ENCODE measurements at places on chromosomes 2 and 18.

- no peak for DNase-seq
These were observed 462.2 kb upstream of the RGPD4 start for GRCh38 chr2:107364361-107364950.

DNA sequence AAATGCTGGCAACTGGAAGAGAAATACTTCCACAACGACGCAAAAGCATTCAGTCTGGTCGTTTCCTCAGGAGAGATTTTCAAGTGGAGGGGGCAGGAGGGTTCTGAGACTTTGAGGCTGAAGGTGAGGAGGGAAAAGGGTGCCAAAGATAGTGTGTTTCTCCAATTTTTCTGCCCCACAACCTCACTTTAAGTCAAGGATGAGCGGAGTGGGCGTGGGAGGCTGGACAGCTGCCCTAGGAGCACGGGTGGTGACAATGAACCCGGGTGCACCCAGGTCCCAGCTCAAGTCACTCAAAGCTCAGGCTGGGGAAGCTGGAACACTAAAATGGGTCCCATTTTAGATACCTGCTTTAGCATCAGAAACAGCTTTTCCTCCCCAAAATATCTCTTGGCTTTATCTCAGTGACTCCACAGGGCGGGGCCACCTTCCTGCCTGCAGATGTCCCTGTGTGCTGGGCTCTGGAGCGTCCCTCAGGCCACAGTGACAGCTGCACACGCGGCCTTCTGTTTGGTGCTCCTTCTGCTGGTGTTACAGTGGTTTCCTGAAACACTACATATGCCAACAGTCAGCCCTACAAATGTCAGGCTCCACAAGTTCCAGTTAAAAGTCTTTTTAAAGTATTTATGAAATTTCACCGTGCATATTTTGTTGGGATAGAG, 1.4 kb upstream of the MBP start:
- DNase-seq, result no peak

DNA sequence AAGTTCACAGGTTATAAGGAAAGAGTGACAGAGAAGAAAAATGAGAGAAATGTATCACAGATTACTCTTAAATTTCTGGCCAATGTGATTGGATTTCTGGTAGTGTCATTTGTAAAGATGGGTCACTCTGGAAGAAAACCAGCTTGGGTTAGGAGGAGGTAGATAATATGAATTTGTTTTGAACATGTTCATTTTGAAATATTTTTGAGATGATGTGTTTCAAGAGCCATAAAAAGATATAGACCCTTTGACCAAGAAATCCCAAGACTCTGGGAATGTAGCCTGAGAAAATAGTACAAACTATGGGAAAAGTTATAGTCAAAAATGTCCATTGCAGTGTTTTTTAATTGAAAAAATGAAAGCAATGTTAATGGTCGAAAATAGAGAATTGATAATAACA, 70.7 kb downstream of the CALCRL start:
- no peak for DNase-seq

GRCh38 chr18:10153924-10154752, 240.3 kb downstream of the VAPA start:
- DNase-seq, result no peak

GRCh38 chr2:32523686-32524085, 104.2 kb upstream of the TTC27 start:
- no peak for DNase-seq

DNA sequence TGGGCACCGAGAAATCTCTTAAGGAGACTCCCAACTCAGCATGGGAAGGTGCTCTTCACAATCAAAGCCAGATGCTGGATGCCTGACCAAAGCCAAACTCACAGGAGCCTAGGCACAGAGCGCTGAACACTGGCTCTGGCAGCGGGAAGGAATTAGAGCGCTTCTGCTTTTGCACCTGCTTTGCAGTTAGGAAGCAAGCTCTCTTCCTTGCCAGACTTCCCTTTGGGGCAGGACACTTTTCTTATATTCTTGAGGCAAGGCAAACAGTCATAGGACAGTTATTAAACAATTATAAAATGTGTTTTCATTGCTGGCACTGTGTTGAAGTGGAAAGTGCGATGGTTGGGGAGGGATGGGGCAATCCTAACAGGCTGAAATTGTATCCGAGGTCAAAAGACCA, 79.6 kb upstream of the DNMT3A start:
- no peak for DNase-seq

- DNase-seq, result no peak
These were observed 46.9 kb downstream of the SP110 start for GRCh38 chr2:230172852-230173251.

DNA sequence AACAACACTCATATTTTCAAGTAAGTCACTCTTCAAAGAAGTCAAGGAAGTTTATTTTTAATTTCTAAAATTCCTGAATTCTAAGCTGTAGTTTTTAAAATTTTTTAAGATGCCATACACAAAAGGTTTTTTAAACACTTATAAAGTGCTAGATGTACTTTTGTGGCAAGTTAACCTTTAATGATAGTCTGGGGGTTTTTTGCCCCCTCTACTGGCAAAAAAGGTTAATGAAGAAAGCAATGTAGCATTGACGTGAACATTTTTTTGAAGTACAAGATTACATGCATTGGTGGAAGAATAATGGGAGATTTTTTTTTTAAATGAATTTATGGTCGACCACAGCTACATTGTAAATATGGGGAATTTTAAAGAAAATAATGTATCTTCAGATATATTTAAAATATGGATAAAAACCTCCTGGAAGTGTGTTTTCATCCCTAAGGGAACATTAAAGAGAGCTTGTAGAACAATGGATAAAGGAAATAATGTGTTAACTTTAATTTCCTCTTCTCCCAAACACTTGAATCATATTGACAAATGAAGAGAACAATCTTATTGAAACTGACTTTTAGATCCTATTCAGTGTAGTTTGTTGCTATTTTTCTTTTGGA, 12.6 kb downstream of the ITPRID2 start:
- no peak for DNase-seq

GRCh38 chr2:136956050-136956449, 190.7 kb downstream of the THSD7B start:
- no peak for DNase-seq

GRCh38 chr2:168465594-168465993, 9.5 kb downstream of the CERS6 start:
- DNase-seq, result no peak

DNA sequence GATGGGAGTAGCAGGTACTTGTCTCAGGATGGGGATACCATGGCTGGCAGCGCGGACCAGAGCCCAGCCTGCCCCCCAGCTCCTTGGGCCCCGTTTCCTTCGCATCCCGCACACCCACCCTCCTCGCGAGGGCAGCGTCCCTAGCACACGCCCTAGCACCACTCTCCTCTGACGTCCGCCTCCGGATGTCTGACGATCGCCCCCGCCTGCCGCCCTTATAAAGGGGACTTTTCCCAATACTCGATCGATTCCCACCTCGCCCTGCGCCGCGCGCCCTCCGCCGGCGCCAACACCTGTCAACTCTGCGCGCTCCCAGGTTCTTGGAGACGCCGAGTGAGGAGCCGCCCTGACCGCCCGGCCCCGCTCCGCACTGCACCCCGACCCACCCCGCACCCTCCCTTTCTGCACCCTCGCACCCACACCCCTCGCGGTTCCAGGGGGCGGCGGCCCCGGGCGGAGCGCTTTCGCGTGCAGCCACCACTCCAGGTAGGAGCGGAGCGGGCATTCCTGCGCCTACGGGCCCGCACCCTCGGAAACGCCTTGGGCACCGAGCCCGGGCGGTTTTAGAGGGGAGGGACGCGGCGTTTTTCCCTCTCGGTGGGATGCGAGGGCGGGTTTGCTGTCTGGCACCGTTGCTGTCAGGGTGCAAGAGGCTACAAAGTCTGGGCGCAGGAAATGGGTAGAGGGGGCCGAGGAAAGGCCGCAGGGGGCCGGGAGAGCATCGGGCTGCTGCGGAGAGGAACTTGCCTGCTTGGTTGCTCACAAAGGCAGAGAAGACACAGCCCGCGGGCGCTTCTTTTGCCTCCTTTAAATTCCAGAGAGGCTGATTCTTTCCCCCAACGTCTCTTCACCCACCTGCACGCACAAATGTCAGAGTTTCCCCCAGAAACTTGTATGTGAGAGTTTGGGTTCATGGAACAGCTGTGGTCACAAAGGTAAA, at the start of gene SLC5A7:
Gene SLC5A7, plus strand, starts transcription at position 247 of the 940 bp plus-strand sequence. CDS start 1,632 bp downstream, outside the sequence.
- no peak for DNase-seq

GRCh38 chr2:225486236-225486635, 86.7 kb downstream of the NYAP2 start:
- DNase-seq, result no peak

GRCh38 chr18:55856229-55856628, 268.2 kb upstream of the TCF4 start:
- peak; percentile 70 for DNase-seq

DNA sequence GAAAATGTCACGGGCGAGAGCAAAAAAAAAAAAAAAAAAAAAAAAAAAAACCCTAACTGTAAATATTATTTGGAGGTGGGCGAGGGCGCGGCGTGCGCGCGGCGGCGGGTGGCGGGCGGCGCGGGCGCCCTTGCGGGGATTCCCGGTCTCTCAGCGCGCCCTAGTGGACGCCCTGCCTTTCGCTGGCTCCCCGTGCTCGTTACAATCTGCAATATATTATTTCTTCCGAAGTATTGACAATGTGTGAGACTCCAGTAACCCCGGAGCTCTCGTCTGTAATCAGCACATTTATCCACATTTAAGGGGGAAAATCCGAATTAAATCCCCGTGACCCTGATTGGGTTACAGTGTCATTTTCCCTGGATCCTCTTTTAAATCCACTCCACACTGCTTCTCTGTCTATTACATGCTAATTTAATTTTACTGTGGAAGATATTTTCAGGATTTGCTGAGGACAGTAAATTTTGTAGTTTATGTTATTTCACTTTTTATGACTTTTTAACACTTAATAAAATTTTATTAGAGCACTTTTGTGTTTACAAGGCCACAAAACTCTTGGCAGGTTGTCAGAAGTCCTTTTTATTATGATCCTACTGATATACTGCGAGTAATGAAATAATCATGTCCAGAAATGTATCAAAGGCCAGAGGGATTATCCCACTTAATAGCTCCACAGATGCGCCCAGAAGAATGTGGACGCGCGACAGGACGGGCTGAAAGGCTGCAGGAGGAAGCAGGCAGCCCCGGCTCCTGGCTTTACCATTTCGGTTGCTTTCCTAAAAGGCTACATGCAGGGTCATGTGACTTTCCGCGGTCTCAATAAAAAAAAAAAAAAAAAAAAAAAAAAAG, 369.1 kb downstream of the MTX2 start:
- no peak for DNase-seq

DNA sequence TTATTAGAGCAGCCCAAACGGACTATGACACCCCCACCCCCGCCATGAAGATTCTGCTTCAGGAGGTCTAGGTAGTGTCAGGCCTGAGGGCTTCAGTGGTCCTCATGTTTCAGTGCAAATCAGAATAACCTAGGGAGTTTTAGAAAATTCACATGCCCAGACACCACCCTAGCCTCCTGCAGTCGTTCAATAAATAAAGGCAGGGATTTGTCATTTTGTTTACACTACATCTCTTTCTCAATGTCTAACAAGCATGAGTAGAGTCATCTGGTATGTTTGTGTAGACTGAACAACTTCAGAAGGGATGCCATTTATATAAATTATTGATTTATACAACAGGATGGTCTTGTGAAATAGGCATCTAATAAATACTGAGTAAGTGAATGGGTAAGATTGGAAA, 112.1 kb upstream of the SERPINE2 start:
- no peak for DNase-seq

GRCh38 chr2:15377202-15377601, 183.9 kb downstream of the NBAS start:
- DNase-seq, result no peak

DNA sequence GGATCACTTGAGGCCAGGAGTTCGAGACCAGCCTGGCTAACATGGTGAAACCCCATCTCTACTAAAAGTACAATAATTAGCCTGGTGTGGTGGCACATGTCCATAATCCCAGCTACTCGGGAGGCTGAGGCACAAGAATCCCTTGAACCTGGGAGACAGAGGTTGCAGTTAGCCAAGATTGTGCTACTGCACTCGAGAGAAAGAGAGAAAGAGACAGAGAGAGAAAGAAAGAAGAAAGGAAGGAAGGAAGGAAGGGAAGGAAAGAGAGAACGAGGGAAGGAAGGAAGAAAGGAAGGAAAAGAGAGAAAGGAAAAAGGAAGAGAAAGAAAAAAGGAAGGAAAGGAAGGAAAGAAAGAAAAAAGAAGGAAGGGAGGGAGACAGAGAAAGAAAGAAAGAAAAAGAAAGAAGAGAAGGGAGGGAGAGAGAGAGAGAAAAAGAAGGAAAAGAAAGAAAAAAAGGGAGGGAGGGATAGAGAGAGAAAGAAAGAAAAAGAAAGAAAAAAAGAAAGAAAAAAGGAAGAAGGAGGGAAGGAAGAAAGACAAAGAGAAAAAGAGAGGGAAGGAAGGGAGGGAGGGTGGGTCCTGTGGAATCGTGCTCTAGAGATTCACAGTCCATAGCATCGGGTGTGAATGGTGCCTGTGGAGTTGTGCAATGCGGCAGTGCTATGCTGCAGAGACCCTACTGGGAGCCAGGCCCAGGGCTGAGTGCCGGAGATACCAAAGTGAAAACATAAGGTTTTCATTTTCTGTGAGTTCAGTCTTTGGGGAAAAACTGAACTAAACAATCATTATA, 4.6 kb upstream of the SDC1 start:
- no peak for DNase-seq

GRCh38 chr2:70362661-70363060, 60.8 kb upstream of the FAM136A start:
- DNase-seq, result no peak

- DNase-seq, result no peak
These were observed 318.5 kb upstream of the TCF4 start for GRCh38 chr18:55906536-55906935.

DNA sequence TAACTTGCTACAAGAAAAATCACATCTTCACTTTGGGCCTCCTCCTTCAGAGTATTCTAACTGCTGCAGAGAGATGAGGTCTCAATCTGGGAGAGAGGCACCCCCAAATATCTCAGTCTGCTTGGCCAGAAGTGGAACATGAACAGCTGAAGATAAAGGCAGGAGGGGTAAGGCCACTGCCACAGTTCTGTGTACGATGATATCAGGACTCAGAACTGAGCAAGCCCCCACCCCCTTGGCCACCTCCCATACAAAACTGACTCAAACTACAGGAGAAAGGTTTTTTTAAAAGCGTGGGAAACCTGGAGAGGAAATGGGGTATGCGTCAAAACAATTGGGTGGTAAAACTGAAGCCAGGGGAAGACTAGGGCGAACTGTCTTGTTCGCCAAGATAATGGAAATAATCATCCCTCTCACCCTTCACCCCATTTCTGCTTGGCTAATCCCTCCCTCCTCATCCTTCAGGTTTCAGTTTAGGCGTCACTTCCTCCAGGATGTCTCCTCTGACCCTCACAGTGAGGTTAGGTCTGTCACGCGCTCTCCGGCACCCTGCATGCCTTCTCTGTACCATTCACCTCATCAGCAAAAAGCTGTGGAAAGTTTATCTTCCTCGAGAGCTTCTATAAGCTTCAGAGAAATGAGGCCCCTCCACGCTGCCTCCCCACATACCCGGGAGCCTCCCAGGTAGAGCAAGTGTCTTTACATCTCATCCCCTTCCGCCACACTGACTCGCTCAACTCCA, 64.4 kb downstream of the SFXN5 start:
- DNase-seq, result no peak

DNA sequence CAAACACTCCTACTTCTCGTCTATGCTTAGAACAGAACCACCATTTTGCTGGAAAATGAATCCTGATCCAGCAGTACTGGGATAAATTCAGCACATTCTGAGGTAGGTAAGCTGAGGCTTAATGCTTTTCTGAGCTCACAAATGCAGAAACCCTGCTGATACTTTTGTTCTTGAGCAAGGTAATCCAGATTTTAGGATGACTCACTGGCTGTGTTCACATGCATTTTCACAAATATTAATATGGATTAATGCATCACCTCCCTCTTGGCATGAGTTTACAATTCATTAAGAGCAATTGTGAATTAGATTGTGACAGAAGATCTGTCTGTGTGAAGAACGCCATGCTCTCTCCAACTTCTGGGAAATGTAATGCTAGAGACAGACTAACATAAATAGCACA, 42.2 kb downstream of the RAD51AP2 start:
- DNase-seq, result no peak

All from non-pigmented ciliary epithelial cell (primary cell).